ENCODE measurements at places on chromosomes 7 and 10.

- no peak for DNase-seq
These were observed 27.2 kb upstream of the PFKFB3 start for GRCh38 chr10:6175329-6176055.

- DNase-seq = no peak
These were observed 5.7 kb downstream of the CYTH3 start for GRCh38 chr7:6266699-6267098.

DNA sequence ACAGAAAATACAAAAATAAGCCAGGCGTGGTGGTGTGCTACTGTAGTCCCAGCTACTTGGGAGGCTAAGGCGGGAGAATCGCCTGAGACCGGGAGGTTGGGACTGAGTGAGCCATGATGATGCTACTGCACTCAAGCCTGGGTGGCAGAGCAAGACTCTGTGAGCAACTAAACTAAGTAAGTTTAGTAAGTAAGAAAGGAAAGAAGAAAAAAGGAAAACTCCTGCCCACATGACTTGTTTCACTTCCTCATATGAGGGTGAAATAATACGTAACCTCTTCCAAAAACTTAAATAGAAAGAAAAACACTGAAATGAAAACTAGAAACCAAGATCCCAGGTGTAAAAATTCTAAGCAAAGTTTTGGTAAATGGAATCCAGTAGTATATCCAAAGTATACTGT is 79.6 kb downstream of the LARP4B start:
- DNase-seq = no peak

DNA sequence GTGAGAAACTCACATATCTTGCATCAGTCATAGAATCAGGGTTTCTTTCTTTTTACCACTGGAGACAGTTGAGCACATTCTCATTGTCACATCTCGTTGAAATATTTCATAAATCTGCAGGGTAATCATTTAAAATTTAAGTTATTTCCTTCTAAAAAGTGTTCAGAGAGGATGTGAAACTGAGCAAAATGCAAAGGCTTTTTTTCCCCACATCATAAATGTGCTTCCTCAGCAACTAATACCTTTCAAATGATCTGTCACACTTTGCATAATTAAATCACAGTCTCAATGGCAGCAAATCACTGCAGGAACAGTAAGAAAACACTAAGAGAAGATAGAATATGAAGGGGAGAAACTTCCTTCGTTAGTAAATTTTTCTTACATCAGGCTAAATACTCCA is 187.5 kb downstream of the EVX1 start:
- no peak for DNase-seq

DNA sequence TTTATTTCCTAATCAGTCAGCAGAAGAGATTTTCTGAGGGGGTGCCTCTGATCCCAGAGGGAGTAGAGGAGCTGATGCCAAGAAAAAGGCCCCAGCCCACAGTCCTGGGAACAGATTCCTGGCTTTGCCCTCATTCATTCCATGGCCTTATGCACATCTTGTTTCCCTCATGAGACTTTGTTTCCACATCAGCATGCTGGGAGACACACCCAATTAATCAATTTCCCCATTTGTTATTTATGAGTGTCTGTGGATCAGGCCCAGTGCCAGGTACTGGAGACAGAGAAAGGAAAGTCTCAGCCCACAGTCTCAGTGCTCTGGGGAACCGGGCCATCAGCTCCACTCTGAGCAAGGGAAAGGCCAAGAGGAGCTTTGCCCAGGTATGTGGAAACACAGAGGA is 496.2 kb upstream of the ZMIZ1 start:
- DNase-seq = no peak

DNA sequence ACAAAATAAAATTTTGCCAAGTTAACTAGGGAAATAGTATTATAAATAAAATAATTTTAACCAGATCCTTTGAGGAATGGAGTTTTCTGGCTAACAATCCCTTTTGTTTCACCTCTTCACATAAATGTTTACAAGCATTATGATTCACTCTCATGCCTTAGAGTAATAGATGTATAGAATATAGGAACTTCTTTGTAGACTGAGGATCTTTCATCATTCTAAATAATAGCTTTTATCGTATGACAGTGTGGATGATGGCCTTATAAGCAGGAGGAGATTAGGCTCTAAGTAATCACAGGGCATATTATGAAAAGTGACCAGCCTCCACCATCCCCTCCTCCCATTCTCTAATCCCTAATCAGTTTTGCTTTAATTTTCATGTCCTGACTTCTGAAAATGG is 13.5 kb downstream of the ING3 start:
- no peak for DNase-seq

DNA sequence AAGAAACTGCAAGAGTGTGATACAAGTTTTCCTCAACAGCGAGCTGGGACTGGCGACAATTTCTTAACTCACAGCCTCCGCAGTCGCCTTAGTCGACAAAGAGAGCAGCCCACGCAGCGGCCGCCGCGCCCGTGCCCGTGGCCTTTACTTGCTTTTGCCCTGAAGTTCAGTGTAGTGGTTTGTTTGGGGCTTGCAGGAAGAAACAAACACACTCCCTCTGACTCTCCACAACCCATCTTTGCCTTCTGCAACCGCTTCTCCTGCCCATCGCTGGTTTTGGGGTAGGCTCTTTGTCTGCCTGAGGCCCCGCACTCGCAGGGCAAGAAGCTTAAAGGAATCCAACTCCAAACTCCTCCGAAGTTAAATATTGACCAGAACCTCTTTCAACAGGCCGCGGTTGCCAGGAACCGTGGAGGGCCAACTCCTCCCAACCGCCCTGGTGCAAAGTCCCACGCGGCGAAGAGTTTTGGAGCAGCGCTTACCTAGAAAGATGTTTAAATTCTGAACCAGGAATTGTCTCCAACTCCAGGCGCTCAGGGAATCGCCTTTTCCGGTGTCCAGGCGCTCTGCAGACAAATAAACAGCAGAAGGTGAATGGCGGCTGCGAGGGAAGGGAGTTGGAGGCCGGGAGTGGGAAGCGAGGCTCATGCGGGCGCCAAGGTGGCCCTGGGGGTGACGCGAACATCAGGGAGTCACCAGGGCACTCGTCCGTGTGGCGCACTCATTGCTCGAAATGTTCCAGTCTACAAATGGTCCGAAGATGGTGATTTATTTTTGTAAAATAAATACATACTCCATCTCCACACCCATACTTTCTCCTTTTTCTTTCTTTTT is 8.3 kb downstream of the HOXA4 start:
- no peak for DNase-seq

- no peak for DNase-seq
These were observed 11.2 kb downstream of the C10orf120 start for GRCh38 chr10:122688293-122688989.

DNA sequence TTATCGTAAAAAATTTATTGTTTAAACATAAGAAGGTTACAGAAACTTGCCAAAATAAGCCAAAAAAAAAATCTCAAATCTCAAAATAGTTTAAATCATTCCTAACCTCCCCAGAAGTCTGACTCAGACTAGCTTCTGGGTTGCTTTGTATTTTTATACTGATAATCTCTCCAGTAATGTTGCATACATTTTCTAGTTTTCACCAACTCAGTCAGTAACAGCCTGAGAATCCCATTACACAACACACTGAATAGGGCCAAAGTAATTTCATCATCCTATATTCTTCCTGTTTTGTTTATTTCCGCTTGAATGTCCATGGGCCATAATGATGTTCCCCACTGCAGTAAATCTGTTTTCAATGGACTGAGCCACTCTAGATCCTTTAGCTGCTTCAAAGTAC is 478.5 kb downstream of the GPAM start:
- no peak for DNase-seq

- DNase-seq = no peak
These were observed 118.8 kb upstream of the SFMBT2 start for GRCh38 chr10:7529638-7530037.

- DNase-seq = no peak
These were observed 81.4 kb downstream of the WDR37 start for GRCh38 chr10:1137499-1138163.

DNA sequence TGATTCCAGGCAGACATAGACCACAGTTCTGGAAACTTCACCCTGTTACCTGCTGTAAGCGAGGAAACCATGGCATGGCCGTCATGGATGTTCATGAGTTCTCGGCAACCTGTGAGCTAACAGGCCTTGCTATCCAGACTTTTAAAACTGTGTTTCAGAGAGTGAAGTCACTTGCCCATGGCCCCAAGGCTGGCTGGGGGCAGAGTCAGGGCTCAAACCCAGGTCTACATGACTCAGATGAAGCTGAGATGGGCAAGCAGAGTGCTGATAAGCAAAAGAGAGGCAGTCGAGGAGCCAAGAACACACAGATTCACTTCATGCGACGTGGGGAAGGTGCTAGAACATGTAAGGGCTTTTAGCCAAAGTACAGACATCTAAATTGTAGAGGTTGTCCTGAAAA is 31.5 kb downstream of the C10orf53 start:
- DNase-seq = no peak

DNA sequence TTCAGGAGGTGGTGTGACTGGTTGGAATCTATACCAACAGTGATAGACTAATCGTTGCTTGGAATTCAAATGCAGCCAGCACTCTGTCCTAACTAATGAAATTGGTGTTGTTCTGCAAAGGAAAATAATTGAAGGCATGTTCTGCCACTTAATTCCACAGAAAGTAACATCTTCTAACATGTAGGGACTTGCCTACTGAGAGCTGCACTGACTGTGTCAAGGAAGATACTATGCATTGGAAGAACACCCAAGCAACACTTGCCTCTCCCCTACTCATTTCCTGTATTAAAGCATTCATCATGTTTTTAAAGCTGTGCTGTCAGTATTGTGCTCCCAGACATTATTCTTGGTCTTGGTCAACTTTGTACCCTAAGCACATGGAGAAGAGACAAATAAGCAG is 2.7 kb upstream of the CYP3A7 start:
- no peak for DNase-seq

DNA sequence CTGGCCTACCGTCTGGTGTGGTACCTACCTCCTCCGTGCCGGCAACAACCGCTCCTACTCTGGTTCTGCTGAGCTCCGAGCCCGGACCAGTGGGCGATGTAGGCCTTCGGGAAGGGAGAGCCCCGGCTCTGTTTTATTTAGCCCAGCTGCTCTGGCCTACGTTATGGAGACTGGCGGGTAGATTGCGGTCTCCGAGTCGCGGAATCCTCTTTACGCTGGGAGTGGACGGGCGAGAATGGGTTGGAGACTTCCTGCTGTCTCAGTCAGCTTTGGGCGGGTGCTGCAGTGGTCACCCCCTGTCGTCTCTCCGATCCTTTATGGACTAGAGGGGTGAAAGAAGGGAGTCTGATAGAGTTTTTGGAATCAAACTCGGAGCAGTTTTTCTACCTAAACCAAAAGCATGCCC is 406 bp downstream of the CBLL1 start:
- no peak for DNase-seq

- no peak for DNase-seq
These were observed 867.1 kb upstream of the PHF14 start for GRCh38 chr7:10106609-10107008.

DNA sequence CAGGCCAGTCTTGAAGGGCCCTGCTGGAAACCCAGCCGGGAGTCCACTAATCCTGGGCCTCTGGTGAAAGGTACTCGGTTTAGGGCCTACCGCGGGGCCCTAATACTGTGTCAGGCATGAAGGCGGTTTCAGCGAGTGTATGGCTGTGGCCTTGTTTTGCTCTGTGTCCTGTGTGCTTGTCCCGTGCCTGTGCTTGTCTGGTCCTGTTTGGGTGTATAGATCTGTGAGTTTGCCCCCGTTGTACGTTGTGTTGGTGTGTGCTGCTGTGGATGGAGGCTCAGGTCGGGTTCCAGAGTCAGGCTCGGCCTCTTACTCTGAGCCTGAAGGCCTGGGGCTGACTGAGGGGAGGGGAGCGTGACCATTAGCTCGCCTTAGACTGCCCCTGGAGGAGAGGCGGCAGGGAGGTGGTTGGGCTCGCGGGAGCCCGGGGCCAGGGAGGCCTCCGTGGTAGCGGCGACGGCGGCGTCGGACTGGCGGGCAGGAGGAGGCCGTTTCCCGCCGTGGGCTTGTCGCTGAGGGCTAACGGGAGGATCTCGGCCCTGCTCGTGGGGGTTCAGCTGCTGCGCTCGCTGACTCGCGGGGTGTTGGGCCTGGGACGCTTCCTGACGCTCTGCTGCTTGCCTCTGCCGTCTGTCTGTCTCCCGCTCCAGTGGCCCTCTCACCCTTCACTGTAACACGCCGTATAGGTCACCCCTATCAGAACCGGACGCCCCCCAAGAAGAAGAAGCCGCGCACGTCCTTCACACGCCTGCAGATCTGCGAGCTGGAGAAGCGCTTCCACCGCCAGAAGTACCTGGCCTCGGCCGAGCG is 2.6 kb downstream of the TLX1 start:
- no peak for DNase-seq

- DNase-seq = no peak
These were observed 68.9 kb downstream of the CDK6 start for GRCh38 chr7:92767437-92767836.

DNA sequence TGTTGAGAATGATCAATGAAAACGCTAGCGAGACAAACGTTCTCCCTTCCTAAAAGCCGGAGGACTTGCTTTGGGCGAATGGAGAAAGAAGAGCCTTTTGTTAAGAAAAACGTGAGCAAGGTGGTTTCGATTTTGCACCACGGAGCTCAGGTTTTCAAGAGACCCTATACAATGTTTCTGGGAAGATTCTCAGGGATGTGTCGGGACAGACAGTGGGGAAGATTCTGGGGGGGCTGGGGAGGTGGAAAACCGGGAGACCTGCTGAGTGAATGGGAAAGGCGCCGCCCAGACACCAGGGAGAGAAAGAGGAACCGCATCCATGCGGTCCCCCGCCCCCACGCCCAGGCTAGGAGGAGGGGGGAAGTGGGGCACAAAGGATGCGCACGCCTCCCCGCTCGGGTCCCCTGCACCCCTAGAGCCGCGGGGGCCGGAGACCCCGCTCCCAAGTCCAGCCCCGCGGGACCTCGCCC is 745 bp downstream of the YWHAG start:
- DNase-seq = peak; percentile 50

GRCh38 chr10:127168261-127168660 is 28.1 kb downstream of the INSYN2A start:
- DNase-seq = no peak
